ENCODE measurements at places on chromosomes 2 and 18.

- no peak for DNase-seq
These were observed 3.8 kb downstream of the PROC start for GRCh38 chr2:127421871-127422558.

GRCh38 chr2:9812945-9813311 lies 30.3 kb upstream of the TAF1B start:
- DNase-seq: no peak

- no peak for DNase-seq
These were observed 36.7 kb upstream of the ASXL3 start for GRCh38 chr18:33541316-33541715.

GRCh38 chr18:5542515-5543035 lies 1.2 kb downstream of the EPB41L3 start:
- no peak for DNase-seq

- no peak for DNase-seq
These were observed 81.5 kb downstream of the NRP2 start for GRCh38 chr2:205763708-205764211.

- no peak for DNase-seq
These were observed 181.2 kb downstream of the DYSF start for GRCh38 chr2:71634567-71634966.

- DNase-seq: no peak
These were observed 69.5 kb upstream of the ZSWIM2 start for GRCh38 chr2:186918495-186918894.

DNA sequence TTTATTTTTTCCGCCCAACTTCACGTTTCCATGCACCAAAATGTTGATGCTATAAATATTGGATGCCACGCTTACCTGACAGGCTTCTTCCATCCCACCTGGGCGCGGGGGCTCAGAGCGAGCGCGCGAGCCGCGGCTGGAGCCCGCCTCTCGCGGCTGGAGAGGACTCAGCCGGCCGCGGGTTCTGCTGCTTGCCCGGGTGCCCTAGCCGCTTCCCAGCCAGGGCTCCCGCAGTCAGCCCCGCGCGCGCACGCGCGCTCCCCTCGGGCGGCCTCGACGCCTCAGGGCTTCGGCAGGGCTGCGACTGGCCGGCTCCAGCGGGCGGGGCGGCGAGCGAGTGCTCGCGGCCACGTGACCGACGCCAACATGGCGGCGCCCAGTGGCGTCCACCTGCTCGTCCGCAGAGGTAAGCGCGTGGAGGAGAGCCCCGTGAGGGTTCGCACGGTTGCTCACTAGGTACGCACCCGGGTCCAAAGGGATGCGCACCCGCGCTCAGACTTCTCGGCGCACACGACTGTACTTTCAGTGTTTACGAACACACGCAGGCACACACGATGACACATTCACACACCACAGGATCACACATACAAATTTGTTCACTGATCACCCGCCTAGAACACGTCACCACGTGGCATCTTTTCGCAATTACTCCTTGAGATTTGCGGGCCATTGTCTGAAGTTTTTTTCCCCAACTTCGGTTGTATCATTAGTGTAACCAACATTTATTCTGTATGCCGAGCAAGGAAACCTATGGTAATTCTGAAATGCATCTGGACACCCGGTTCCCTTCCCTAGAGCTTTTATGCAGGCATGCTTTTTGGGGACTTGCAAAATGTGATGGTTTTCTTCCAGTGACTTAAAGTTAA lies at the start of gene METAP1D:
TSS of gene METAP1D (plus strand) at position 350 of the 866 bp plus-strand sequence. CDS start at position 367, 17 bp downstream.
- DNase-seq: peak; percentile 76

- no peak for DNase-seq
These were observed 311.0 kb downstream of the NDUFA10 start for GRCh38 chr2:239714116-239714515.

DNA sequence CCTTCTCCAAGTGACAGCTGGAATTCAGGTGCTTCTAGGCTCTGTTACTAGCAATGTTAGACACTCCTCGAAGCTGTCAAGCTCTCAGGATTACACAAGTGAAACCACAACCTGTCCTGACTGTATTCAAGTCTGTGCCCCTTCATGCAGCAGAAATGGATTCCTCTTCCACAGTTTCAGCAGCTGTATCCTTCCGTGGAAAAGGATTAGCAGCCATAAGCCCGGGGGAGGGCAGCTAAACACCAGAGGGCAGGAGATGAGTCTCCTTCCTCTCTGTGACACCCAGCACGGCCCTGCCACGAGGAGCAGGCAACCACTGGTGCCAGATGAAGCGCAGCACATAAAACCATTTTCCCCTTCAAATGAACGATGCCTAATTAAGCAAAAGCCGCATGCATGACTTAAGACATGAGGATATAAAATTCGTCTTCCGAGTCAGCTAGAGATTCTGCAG lies 1.2 kb downstream of the ST3GAL5 start:
- peak; percentile 23 for DNase-seq

DNA sequence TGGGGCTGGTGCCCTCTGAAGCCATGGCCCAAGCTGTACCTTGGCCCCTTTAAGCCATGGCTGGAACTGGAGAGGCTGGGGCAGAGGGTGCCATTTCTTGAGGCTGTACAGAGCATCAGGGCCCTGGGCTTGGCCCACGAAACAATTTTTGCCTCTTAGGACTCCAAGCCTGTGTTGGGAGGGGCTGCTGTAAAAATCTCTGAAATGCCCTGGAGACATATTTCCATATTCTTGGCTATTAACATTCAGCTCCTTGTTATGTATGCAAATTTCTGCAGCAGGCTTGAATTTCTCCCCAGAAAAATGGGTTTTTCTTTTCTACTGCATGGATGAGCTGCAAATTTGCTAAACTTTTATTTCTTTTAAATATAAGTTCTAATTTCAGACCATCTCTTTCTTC lies 834.0 kb downstream of the DSC3 start:
- no peak for DNase-seq

DNA sequence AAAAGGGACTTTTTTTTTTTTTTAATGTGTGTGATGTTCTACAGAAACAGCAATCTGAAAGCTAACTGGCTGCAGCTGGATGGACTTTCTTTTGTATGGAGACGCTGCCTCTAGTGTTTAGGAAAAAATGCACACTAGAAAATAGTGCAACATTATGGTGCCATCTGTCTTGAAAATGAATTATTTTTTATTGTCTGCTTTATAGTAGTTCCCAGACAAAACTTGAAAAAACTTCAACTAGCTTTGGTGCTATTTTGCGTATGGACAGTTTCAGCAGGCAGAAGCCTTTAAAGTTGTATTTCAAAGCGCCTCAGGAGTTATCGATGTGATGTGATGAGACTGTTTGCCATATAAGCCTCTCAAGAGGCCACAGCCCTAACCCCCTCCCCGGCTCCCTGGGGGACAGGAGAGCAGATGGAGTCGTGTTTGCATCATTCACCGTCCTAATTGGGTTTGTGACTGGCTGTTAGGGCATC lies 86.9 kb downstream of the LTBP1 start:
- DNase-seq: no peak

DNA sequence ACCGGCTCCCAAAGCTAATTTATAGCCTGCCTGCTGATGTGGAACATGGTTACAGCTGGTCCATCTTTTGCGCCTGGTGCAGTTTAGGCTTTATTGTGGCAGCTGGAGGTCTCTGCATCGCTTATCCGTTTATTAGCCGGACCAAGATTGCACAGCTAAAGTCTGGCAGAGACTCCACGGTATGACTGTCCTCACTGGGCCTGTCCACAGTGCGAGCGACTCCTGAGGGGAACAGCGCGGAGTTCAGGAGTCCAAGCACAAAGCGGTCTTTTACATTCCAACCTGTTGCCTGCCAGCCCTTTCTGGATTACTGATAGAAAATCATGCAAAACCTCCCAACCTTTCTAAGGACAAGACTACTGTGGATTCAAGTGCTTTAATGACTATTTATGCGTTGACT lies 51.4 kb downstream of the TMEM178A start:
- no peak for DNase-seq

- no peak for DNase-seq
These were observed 57.6 kb downstream of the KCNG2 start for GRCh38 chr18:79855147-79855933.

DNA sequence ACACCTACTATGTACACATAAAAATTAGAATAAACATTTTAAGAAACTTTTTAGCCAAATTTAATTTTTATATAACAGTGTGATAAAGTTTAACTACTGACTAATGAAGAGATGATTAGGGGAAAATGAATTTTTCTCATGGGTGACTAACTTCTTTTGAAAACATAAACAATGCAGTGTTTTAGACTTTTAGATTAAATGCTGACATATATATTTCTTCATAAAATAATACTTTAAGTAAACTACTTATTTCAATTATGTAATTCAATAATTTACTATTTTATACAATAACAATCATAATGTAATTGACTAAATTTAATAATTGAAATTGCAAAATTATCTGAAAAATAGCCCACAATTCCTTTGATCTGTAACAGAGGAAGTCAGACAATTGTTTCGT lies 233.3 kb upstream of the PXDN start:
- no peak for DNase-seq

DNA sequence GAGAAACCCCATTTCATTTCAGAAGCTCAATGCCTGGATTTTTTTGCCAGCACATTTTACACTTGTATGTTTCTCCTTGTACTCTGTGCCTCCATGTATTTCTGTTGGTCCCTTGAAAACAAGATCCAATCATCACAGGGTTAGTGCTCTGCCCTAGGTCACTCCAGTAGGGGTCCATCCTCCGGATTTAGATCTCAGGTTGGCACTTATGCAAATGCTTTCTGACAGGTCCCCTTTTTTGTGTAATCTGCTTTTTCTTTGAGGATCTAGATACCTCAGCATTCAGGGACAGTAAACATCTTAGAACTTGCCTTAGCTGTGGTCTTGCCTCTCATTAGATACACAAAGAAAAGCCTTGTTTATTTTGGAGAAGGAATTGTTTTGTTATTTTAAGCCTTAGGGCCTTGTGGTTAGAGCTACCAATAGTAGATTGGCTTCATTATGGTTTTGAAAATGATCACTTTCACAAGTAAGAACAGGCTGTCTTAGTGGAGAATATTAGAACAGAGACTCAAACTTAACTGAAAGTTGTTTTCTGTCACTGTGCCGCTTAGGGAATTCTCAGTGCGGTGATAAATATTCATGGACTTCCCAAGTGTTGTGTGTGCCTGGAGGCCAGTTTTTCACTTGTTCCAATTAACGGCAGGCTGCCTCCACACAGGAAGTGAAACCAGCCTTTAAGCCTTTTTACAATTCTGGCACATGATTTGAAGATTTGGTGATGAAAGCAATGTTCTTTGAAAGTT lies 7.8 kb downstream of the MERTK start:
- no peak for DNase-seq

DNA sequence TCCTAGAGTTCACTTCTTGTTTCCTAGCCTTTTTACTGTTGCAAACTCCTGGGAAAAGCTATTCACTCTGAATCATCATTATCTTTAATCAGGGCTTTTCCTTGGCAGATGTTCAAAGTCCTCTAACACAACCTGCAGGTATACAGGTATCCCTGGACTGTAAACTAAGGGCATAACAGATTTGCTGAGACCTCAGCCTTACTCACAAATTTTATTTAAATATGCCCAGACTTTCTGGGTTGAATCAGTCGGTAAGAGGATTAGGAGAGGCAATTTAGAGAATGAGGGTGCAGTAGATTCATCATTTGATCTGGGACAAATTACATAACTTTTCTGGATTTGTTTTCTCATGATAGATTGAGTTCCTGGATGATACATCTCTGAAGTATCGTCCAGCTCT lies 217.8 kb upstream of the STON1 start:
- DNase-seq: no peak

GRCh38 chr2:191250400-191250799 lies 5.2 kb downstream of the MYO1B start:
- DNase-seq: no peak

DNA sequence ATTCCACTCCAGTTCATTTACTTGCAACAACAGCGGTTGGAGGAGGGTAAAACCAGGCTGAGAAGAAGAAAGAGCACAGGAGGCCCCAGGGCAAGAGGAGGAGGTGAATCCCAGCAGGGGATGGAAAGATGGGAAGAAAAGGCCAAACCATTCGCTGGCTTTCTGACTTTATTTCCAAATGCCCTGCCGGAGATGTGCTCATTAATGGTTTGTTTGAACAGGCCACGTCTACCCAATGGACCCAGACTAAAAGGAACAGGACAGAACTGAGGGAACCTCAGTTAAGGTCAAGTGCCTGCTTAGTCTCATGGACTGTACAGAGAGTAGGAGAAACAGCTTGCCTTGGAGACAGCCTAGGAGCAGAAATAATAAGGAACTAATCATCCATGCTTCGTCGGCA lies 121.6 kb upstream of the NDUFV2 start:
- no peak for DNase-seq

DNA sequence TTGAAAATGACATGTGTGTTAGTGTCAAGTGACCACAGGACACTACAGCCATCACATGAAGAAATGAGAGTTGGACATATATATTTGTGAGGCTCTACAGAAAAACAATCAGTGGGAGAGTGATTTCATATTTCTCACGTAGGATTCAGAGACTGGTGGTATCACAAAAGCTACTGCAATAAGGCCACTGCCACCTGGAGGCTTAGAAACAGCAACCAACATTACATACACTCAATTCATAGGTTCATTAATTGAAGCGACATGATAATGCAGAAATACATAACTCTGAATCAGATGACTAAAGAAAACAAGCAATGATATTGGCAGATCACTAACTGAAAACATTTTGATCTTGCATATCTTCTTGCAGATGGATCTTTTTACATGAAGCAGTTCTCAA lies 248.1 kb upstream of the KLHL14 start:
- no peak for DNase-seq

DNA sequence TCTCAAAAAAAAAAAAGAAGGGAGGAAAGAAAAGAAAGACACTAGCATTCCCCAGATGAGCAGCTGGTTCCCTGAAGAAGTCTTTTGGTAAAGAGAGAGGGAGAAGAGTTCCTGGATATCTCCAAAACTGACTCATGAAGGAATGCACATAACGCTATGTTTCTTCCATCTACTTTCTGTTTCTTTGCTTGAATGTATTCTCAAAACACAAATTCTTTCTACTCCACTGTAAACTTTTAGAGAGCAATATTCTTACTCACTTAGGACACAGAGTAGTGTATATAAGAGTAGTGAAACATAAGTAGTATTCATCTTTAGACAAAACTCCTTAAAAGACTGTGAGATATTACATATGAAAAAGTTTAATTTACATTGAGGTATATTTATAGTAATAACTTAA lies 64.2 kb downstream of the TRIP12 start:
- DNase-seq: no peak

- no peak for DNase-seq
These were observed 3.6 kb downstream of the ACTR1B start for GRCh38 chr2:97660044-97660774.

- DNase-seq: no peak
These were observed 266.3 kb downstream of the MTX2 start for GRCh38 chr2:176535467-176536113.

DNA sequence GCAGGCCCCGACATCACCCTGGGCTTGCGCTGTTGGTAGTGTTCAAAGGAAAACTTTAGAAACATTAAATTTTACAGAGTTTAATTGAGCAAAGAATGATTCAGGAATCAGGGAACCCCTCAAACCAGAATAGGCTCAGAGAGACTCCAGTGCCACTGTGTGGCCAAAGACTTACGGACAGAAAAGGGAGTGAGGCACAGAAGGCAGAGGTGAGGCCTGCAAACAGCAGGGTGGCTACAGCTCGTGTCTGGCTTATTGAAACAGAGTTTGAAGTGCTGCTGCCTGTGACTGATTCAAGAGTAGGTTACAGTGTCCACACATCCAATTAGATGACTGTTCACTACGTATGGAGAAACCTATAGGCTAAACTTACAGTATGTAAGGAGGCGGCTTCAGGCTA lies 2.4 kb upstream of the CTDP1 start:
- DNase-seq: no peak

- DNase-seq: no peak
These were observed 58.0 kb downstream of the ZNF516 start for GRCh38 chr18:76437011-76437410.
